HT-29 (cell line): ENCODE measurements at places on chromosomes 2 and 18.

- DNase-seq = no peak
Measured at GRCh38 chr2:179900655-179901054, 39.2 kb upstream of the ZNF385B start.

GRCh38 chr2:124281541-124281940, 256.5 kb downstream of the CNTNAP5 start:
- no peak for DNase-seq

DNA sequence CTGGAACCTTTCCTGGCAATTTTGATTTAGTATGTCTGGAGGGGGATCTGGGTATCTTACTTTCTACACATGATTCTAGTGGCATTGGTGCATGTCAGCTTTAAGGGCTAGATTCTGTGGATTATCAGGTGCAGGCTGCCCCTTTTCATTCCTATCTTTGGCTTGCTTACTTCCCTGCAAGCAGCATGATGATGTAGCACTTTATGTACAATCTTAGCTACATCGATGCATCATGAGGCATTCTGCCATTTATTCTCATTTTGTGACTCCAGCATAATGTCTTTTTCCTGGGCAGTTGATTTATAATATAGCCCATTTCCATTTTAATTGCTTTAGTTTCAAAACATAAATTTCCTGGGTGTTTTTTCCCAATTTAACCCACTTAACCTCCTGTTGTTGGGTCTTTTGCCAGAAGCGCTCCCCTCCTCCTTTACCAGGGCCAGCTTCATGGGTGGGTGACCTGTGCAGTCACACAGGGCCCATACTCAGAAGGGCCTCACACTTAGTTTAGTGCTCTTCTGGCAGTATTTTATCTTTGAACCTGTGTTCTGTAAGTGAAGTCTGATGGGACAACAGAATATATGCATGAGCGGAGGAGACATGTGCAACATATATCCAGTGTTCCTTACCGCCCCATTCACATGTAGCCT, 36.0 kb downstream of the TPGS2 start:
- no peak for DNase-seq

- no peak for DNase-seq
Measured at GRCh38 chr18:5710235-5710634, 166.4 kb upstream of the EPB41L3 start.

DNA sequence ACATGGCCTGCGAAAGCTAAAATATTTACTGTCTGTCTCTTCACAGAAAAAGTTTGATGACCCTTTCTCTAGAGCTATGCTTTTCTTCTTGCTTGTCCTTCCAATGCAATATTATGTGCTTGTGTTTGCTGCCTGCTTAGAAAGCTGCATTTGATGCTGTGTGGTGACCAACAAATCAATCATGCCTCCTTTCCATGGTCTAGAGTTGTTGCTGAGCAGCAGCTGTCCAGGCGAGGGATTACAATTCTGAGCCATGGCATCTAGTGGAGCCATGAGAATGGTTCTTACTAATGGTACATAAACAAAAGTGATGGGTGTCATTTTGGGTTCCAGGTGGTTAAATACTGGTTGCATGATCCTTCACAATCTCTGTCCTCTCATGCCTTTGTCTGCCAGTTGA, 1142.1 kb downstream of the DPP10 start:
- no peak for DNase-seq

DNA sequence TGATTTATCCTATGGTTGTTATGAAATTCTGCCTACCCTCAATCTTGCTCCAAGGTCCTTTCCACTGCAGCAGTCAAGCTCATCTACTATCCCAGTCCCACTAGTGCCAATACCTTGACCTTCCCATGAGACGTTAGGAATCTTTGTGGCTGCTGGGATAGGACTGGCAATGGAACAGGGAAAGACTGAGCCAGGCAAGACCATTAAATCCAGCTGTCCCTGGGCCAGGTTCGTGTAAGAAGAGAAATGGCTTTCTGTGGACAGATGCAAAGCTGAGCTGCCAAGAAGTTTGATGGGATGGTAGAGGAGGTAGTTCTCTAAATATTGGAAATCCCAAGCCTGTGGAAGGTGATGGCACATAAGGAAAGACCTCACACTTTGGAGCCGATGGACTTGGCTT, 50.1 kb upstream of the TMEM17 start:
- no peak for DNase-seq

GRCh38 chr18:31291688-31292087, 26.3 kb upstream of the DSG1 start:
- no peak for DNase-seq

- DNase-seq = no peak
Measured at GRCh38 chr2:231616296-231616695, 23.6 kb downstream of the TEX44 start.

DNA sequence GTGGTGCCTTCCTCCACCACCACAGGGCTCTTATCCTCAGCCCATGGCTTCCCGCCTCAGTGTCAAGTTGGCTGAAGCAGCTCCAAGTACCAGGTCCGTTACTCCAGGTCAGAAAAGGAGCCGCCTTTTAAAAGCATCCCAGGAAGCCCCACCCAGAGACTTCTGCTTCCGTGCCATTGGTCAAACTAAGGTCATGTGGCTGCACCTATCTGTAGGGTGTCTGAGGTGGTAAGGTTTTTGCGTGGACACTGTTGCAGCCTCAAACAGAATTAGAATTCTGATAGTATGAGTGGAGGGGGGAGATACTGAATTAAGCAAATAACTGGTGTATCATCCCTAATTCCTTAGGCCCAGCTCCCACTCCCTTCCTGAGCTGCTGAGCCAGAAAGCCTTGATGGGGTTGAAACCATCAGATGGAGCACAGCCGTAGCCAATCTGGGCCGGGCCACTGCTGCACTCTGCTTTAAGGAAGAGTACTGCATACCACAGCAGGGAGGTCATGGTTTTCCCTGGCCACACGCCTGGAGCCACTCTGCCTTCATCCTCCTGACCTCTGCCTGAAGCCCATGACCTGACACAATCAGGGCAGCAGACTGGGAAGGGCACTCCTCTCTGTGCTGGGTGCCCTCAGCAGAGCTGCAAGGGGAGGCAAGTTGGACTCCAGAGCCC, 8.4 kb downstream of the TMEM247 start:
- DNase-seq = no peak

DNA sequence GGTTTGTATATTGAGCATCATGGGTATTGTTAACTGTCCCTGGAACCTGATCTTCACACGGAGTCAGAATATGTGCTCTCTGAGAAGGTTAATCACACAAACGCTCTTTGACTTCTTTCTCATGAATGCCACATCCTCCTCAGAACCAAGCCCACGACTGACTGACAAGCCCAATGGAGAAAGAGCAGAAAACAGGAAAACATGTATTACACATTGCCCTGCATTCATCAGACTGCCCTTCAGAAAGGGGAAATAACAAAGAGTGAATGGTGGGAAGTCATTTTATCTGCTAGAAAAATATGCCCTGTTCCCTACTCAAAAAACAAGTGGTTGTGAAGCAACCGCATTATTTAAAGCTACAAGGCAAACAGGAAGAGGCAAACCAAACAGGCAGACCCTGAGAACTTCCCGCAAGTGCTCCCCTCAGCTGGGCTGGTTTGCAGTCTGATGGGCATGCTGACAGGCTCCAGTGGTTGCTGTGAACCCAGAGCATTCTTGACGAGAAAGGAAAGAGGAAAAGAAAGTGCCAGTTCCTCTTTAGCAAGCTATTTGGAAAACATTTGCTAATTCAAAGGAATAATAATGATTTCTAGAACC, 172.9 kb upstream of the SETBP1 start:
- DNase-seq = no peak

- no peak for DNase-seq
Measured at GRCh38 chr18:75582406-75582821, 154.9 kb upstream of the SMIM21 start.

- DNase-seq = no peak
Measured at GRCh38 chr2:218063486-218063885, 5.6 kb upstream of the RUFY4 start.

- no peak for DNase-seq
Measured at GRCh38 chr18:36830158-36830495, 1.2 kb downstream of the KIAA1328 start.

DNA sequence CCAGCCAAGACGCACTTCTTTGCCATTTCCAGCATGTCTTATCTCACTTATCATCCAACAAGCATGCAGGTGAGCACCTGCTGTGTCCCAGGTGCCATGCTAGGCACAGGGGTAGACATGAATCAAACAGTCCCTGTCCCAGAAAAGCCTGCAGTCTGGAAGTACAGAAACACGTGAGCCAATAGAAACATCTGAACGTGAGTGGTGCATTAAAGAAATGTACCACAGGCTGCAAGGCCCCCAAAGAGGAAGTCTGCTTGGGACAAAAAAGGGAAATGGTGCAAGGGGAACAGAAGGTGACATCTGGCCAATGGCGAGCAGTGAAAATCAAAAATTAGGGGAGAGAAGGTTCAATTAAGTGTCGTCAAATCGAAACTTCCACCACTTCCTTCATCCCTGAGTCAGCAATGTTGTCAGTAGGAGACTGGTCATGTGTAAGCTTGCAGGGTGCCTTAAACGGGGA, 17.6 kb upstream of the TMEM247 start:
- DNase-seq = no peak

DNA sequence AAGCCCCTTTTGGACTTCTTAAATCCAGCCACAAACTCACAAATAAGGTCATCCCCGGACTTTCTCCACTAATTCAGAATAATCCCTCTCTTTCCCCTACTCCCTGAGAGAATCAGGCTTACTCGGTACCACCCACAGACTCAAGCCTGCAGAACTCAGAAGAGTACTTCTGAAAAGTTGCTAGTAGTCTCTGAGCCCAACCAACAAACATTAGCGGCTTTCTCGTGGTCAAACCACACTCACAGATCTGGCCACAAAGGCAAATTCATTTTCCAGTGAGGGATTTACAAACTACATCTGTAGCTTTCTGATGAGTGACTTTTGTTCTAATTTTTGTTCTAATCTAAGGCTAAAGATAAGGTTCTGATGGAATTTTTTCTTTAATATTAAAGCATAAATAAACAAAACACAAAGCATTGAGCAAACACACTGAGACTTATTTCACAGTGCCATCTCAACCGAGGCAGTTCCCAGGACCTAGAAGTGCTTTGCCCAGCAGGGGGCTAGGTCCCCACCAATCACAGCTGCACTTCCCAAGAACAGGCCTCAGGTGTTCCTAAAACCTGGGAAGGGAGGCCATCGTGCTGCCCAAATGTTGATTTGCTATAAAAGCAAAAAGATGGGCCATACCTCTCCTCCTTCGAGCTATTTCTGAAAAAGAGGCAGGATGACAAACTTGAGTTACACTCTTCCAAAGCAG, 110.7 kb downstream of the COLEC12 start:
- DNase-seq = no peak

DNA sequence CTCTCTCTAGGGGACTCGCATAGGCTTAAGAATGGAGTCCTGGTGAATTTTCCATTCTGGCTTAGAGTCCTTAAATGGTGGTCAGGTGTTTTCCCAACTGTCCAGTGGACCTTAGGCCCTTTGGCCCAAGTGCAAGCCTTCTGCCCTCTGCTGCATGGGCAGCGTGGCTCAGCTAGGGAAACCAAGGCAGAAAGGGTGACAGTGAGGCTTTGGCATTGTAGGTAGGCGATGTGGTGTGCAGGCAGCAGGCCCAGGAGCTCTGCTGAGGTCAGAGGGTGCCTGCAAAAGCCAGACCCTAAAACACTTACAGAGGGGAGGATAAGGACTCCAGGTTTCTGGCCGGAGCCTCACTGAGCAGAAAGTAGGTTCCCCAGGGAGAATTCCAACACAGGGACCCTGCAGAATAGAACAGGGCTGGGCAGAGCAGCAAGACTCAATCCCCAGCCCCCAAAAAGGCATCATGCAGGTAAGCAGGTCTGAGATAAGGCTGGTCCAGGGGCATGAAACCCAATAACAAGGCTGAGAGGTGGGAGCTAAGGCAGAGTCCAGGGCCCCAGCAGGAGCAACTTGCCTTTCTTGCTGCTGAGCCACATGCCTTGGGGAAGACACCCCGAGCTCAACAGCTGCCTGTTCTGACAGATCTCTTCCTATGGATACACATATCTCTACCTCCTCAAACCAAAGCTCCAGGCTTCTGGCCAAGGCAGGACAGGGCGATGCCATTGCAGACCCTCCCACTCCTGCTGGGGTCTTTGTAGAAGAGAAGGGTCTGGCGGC, 199.7 kb downstream of the TNS1 start:
- DNase-seq = no peak

- DNase-seq = no peak
Measured at GRCh38 chr2:174683392-174683759, 80.9 kb downstream of the CHRNA1 start.

DNA sequence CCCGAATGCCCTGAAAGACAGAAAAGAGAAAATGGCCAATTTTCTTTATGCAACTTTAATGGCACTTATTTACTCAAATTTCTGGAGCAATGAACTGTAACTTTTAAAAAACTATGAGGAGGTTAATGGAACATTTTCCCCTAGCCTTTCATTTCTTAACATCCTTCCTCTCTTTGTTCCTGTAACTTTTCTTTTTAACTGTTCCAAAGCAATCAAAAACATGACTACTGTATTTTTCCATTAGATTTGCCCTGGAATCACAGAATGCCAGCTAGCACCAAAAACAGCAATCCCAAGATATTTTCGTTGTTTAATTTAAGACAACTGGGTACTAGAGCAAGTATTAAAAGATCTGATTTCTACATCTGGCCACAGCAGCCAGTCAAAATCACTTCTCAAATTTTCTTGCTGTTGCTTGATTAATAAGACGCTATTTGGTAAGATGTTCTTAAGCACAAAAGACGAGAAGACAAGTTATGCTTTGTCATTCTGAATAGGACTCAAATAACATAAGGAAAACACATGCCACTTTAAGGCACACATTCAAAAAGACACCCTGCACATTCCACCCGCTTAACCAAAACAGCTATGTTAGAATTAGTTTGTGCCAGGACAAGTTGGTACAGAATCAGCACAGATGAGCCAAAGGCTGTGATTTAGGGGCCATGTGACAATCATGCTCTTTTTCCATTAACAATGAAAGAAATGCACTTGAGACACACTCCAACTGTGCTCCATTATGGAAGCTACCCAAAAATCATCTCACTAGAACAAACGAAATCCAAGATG, 3.6 kb downstream of the STARD7 start:
- no peak for DNase-seq

DNA sequence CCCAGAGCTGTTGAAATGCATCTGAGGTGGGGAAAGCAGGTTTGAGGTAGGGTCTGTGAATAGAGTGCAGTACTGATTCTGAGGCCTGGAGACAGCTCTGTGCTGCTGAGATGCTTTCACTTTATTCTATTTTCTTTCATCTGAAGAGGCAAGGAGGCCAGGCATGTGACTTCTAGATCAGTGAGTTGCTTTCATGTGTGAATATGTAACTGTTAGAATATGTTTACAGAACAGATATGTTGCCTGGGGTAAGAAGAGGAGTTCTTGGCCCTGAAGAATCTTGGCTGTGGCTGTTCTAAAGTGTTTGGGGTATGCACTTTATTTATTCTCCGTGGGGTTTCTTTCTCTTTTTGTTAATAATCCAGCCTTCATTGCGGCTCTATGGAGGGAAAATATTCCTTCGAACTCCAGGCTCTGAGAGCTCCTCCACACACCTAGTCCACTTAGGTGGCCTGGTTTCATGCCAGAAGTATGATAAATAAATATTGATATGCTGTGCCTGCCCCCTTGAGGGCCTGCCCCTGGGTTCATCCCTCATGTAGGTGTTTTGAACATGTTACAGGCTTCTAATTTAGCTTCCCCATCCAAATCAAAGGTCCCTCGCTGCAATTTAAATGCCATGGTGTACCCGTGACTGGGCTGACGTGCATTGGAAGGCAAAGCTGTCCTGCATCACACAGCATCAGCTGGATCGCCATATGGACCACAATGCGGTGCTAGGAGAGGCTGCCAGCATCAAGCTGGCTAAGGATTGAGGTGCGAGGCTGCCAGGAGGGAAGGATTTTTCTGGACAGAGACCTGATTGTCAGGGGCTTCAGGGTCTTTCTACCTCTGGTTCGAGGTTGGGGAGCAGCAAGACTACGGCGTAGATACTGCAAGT, 102.9 kb downstream of the PRKCE start:
- no peak for DNase-seq
